ENCODE measurements at places on chromosomes 5 and 9. TPM values are rescaled to one million over a fixed set of nuclear protein-coding genes. Genes with fewer than 3 reads are reported as not detected.

- H3K27ac ChIP-seq, result no peak overlapping the region
- DNase-seq, result no peak
- no peaks in the 10 kb centered on the region for H3K36me3 ChIP-seq
- H3K27me3 ChIP-seq, result no peaks in the 10 kb centered on the region
These were observed 65.8 kb downstream of the ISL1 start for GRCh38 chr5:51449026-51449425.

DNA sequence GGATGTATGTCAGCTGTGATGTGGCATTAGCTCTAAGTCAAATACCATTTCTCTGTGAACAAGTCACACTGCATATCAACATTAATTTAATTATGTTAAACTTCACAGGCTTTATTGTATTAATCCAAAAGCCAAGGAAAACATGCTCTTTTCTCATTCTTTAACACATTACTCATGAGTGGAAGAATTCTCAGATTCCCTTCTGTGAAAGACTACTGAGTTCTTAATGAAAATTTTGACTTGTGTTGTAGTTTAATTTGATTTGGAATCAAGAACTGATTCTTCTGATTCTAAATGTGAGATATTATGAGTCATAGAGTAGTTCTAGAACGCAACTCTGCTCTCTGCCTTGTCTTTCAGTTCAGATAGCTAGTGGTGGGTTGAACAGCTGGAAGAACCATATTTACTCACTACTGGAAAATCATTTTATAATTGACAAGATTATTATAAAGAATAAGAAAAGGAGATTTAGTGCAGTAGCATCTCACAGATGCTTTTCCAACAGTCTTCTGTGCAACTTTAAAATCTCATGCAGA is 90.6 kb downstream of the VCAN start:
- H3K4me3 ChIP-seq, result no peak overlapping the region
- no peaks in the 10 kb centered on the region for H3K36me3 ChIP-seq
- no peaks in the 10 kb centered on the region for H3K4me1 ChIP-seq
- no peak overlapping the region for H3K27ac ChIP-seq
- H3K27me3 ChIP-seq, result peaks cover 25% of the 10 kb centered on the region

DNA sequence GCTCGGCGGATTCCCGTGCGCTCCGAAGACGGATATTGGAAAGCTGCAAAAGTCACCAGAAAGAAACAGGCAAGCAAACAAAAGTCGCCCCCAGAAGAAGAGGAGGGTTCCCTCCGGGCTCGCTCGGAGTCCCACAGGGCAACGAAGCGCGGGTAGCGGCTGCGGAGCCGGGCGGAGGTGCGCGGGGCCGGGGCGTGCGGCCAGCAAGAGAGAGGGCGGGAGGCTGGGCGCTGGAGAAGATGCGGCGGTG is at the start of gene FBN2:
TSS of gene FBN2 (minus strand) at position 246 of the 250 bp plus-strand sequence. CDS start 642 bp downstream, outside the sequence.
- H3K4me1 ChIP-seq, result peaks cover 2% of the 10 kb centered on the region
- peaks cover 39% of the 10 kb centered on the region for H3K27me3 ChIP-seq
- no peak for DNase-seq
- no peak within 1 kb of the TSS for H3K4me3 ChIP-seq
- no peaks in the 10 kb centered on the region for H3K36me3 ChIP-seq
- H3K27ac ChIP-seq, result no peak within 1 kb of the TSS

- no peak overlapping the region for H3K27ac ChIP-seq
- no peaks in the 10 kb centered on the region for H3K27me3 ChIP-seq
- H3K36me3 ChIP-seq, result no peaks in the 10 kb centered on the region
- no peak for DNase-seq
These were observed 1024.6 kb downstream of the EFNA5 start for GRCh38 chr5:106646106-106646505.

DNA sequence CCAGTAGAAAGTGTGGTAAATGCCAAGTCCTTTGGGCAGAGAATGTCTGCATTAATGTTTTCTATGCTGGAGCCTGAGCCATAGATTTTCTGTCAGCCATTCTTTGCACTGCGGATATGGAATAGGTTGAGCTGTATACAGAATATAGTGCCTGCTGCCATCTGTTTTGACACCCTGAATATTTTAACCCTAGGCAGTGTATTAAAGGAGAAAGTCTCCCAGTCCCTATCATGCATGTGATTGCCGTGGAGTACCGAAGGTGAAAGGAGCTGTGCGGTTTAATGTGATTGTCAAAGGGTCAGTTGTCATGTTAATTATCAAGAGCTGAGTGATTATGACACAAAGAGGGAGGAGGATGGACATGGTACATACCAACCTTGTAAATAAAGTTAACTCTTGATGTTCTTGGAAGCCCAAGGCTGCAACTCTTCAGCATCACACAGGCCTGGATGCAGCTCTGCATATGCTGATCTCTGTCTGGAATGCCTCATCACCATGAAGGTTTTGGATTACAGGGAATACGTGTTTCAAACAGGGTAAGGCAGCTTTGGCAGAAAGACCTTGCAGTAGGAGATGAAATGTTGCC is 247.1 kb upstream of the ELAVL2 start:
- H3K27ac ChIP-seq, result no peak overlapping the region
- no peaks in the 10 kb centered on the region for H3K36me3 ChIP-seq
- H3K4me3 ChIP-seq, result no peak overlapping the region
- DNase-seq, result no peak

GRCh38 chr9:127908660-127908926 is 8.2 kb downstream of the ST6GALNAC4 start:
- H3K4me1 ChIP-seq, result peaks cover 54% of the 10 kb centered on the region
- H3K27me3 ChIP-seq, result no peaks in the 10 kb centered on the region
- H3K4me3 ChIP-seq, result no peak overlapping the region
- H3K36me3 ChIP-seq, result peaks cover 16% of the 10 kb centered on the region

GRCh38 chr5:3671337-3671736 is 75.7 kb downstream of the IRX1 start:
- H3K4me1 ChIP-seq, result no peaks in the 10 kb centered on the region
- H3K4me3 ChIP-seq, result no peak overlapping the region
- H3K27ac ChIP-seq, result no peak overlapping the region
- DNase-seq, result no peak
- no peaks in the 10 kb centered on the region for H3K36me3 ChIP-seq
- H3K27me3 ChIP-seq, result no peaks in the 10 kb centered on the region

DNA sequence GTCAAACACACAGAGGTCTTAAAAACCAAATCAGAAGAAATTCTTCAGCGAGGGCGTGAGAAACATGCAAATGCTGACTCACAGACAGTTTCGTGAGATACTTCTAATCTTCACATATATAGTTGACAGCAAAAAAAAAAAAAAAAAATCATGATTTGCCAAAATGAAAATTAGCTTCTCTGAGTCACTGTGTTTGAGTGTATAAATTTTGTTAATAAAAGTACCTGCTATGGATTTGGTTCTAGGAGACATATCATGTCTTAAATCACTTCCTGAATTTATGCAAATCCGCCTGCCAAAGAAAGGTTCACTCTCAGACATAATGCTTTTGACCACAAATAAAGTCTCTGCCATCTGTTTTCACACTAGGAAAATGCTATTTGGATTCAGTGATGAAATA is 114.3 kb downstream of the SLC1A3 start:
- H3K27ac ChIP-seq, result no peak overlapping the region
- H3K4me1 ChIP-seq, result peaks cover 26% of the 10 kb centered on the region
- H3K36me3 ChIP-seq, result no peaks in the 10 kb centered on the region
- DNase-seq, result no peak

- H3K4me1 ChIP-seq, result peaks cover 31% of the 10 kb centered on the region
- no peak overlapping the region for H3K4me3 ChIP-seq
- no peaks in the 10 kb centered on the region for H3K36me3 ChIP-seq
- H3K27ac ChIP-seq, result peak overlapping the region; percentile 16
- H3K27me3 ChIP-seq, result no peaks in the 10 kb centered on the region
These were observed 8.1 kb downstream of the CD180 start for GRCh38 chr5:67188274-67189078.

DNA sequence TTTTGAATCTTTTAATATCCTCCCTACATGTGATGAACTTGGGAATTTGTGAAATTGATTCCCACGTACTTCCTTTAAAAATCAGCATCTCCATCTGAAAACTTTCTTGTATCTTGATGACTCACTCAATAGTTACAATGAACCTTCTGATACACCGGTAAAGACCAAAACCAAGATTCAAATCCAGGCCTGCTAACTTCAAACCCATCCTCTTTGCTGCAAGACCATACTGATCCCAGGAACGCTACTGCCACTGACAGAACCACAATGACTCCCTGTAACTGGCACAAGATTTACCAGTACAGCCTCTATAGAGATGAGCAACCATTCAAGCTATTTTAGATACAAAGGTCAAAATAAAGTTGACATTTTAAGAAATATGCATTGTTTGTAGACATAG is 332.9 kb downstream of the DNAH5 start:
- H3K4me1 ChIP-seq, result no peaks in the 10 kb centered on the region
- no peak overlapping the region for H3K4me3 ChIP-seq
- no peaks in the 10 kb centered on the region for H3K36me3 ChIP-seq
- DNase-seq, result no peak
- no peak overlapping the region for H3K27ac ChIP-seq

GRCh38 chr9:129330711-129331492 is 152.8 kb upstream of the IER5L start:
- DNase-seq, result peak; percentile 50
- no peaks in the 10 kb centered on the region for H3K27me3 ChIP-seq
- no peak overlapping the region for H3K4me3 ChIP-seq
- no peaks in the 10 kb centered on the region for H3K36me3 ChIP-seq
- peaks cover 34% of the 10 kb centered on the region for H3K4me1 ChIP-seq
- H3K27ac ChIP-seq, result no peak overlapping the region

DNA sequence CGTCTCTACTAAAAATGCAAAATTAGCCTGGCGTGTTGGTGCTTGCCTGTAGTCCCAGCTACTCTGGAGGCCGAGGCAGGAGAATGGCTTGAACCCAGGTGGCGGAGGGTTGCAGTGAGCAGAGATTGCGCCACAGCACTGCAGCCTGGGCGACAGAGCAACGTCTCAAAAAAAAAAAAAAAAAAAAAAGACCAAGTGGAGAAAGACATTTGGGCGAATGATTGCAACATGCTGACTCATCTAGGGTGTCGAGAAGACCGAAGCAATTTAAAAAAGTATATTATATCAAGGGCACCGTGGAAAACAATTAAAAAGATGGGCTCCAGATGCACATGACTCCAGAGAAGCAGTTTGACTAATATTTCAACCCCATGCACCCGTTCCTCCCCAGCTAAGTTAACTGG is 9.2 kb downstream of the KLF4 start:
- H3K27ac ChIP-seq, result no peak overlapping the region
- peaks cover 11% of the 10 kb centered on the region for H3K27me3 ChIP-seq
- no peaks in the 10 kb centered on the region for H3K4me1 ChIP-seq
- no peak overlapping the region for H3K4me3 ChIP-seq
- no peaks in the 10 kb centered on the region for H3K36me3 ChIP-seq

DNA sequence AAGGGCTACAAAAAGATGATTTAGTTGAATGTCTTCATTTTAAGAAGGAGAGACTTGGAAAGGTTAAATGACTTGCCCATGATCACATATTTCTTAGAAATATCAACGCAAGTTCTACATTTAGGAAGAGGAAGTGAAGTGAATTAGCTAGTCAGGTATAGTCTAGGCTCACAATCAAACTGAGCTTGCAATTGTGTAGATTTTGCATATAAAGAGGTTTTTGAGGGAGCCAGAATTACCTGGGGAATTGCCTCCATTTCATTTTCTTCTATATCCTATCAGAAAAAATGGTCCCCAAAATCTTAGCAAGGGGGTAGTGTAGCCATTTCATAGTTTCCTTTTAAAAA is 71.3 kb downstream of the MFAP3 start:
- no peaks in the 10 kb centered on the region for H3K27me3 ChIP-seq
- no peak overlapping the region for H3K4me3 ChIP-seq
- no peak for DNase-seq
- H3K27ac ChIP-seq, result no peak overlapping the region
- peaks cover 6% of the 10 kb centered on the region for H3K4me1 ChIP-seq
- H3K36me3 ChIP-seq, result no peaks in the 10 kb centered on the region

DNA sequence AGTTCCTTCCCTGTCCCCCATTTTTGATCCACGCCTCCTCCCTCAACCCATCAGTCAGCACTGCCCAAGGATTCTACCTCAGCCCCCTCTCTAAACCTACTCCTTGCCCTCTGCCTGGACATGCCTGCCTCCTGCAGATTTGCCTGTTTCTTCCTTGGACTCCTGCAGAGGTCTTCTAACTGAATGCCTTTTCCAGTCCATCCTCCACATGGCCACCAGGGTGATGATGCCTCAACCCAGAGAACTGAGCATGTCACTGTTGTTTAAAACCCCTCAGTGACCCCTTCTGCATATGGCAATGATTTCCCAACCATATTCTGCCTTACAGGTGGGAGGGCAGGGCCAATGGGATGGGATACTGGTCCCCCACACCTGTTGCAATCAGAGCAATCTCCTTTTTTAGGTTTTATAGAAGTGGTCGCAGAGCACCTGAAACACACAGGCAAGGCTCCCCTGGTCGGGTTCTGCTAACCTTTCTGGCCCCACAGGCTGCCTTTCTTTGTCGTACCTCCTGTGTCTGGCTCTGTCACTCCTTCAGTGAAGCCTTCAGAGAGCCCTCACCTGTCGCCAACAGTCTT is 9.3 kb downstream of the PHYKPL start:
- H3K4me1 ChIP-seq, result peaks cover 28% of the 10 kb centered on the region
- H3K4me3 ChIP-seq, result no peak overlapping the region
- no peaks in the 10 kb centered on the region for H3K27me3 ChIP-seq
- H3K36me3 ChIP-seq, result peaks cover 55% of the 10 kb centered on the region

GRCh38 chr5:155729684-155730059 is 597.3 kb upstream of the SGCD start:
- peaks cover 50% of the 10 kb centered on the region for H3K27me3 ChIP-seq
- H3K27ac ChIP-seq, result no peak overlapping the region
- H3K4me1 ChIP-seq, result no peaks in the 10 kb centered on the region
- H3K4me3 ChIP-seq, result no peak overlapping the region
- H3K36me3 ChIP-seq, result no peaks in the 10 kb centered on the region
- no peak for DNase-seq

- H3K27ac ChIP-seq, result no peak overlapping the region
- H3K4me1 ChIP-seq, result peaks cover 4% of the 10 kb centered on the region
- H3K36me3 ChIP-seq, result peaks cover 69% of the 10 kb centered on the region
These were observed 21.7 kb downstream of the SLF1 start for GRCh38 chr5:94640176-94640575.

- H3K27ac ChIP-seq, result no peak overlapping the region
- no peak overlapping the region for H3K4me3 ChIP-seq
- no peaks in the 10 kb centered on the region for H3K4me1 ChIP-seq
- peaks cover 6% of the 10 kb centered on the region for H3K27me3 ChIP-seq
- no peak for DNase-seq
- no peaks in the 10 kb centered on the region for H3K36me3 ChIP-seq
These were observed 365.1 kb downstream of the ENC1 start for GRCh38 chr5:74275171-74275992.

Gene GFRA3
- total RNA-seq, result not detected

Gene LCN9
- not detected for total RNA-seq

Gene LCN10
- total RNA-seq, result 1.0 TPM

Gene MEIKIN
- 1.4 TPM for total RNA-seq

Gene RECK
- total RNA-seq, result 7.8 TPM

Measured in activated naive CD4-positive, alpha-beta T cell treated with anti-CD3 and anti-CD28 coated beads for 36 hours (primary cell).